ENCODE measurements at places on chromosomes 3 and 15.

DNA sequence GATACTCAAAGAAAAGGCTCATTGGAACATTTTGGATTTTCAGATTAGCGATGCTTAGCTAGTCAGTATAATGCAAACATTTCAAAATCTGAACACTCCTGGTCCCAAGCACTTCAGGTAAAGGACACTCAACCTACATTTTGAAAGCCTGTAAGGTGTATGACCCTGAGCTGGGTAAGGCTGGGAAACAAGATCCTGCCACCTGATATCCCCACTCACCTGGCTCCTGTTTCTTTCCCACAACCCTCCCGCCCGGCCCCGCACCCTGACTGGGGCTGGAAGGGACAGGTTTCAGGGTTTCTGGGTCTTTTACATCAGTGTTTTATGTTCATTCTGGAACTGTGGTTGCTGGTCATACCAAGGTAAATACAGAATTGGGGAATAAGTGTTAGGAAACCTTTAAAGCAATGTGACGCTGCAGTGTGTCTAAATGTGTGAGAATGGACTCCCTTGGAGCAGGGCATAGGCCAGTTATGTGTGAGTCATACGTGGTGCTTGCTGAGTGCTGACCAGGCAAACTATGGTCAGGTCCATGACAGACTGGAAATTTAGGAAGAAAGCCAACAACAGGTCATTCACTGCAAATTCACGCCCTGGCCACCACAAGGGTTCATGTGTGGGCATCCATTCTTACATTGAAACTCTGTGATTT is 22.9 kb downstream of the CTXND1 start:
- peak; percentile 31 for DNase-seq

- no peak for DNase-seq
Measured at GRCh38 chr15:89016549-89017041, 71.7 kb upstream of the ABHD2 start.

GRCh38 chr3:132593947-132594323 is 3.1 kb upstream of the ACKR4 start:
- peak; percentile 89 for DNase-seq

DNA sequence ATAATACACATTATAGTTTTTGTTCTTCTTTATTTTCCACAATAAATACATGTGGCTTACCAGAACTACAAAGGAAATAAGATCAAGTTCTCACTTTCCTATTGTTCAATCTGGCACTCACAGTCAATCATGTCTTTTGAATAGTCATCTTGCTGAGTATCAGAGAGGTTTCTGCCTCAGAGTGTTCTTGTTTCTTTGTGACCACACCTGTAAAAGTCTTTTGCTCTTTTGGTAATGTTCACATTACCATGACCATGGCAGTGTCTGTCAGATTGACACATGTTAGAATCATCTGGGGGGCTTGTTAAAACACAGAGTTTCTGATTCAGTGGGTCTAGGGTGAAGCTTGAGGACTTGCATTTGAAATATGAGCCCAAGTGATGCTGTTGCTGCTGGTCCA is 135.0 kb downstream of the SATB1 start:
- DNase-seq, result no peak

DNA sequence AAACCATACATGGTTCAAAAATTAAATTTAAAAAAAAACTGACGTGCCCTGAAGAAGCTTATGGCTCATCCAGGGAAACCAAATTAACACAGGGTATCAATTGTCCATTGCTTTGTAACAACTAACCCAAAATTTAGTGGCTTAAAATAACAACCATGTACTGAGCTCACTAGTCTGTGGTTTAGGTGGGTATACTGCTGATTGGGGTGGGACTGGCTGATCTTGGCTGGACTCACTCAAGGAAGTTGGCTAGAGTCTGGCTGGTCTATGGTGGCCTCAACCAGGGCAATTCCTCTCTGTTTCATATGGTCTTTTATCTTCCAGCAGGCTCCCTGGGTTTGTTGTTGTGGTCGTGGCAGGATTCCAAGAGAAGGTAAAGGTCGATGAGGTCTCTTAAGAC is 14.1 kb upstream of the EDC3 start:
- no peak for DNase-seq

DNA sequence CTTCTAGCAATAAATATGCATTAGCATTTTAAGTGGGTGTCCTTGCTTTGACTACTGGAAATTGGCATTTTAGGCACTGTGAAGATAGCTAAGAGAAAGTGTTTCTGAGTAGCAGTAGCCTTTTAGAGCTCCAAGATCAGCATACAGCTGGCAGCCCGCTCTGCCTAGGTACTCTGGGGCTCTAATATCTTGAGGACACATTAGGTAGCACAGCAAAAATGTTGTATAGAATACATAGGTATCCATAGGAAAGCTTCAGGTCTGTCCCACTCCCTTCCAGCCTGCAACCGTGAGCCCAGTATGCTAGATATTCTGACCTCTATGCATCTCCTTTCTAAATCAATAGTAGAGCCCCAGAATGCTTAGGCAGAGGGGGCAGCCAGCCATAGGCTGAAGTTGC is 670.5 kb downstream of the NLGN1 start:
- DNase-seq, result no peak
